ENCODE measurements at places on chromosomes 12 and 14. TPM values are rescaled to one million over a fixed set of nuclear protein-coding genes. Genes with fewer than 3 reads are reported as not detected.

The LMNTD1 gene
- polyA plus RNA-seq, result not detected

The KRT3 gene
- polyA plus RNA-seq, result not detected

The GNB3 gene
- polyA plus RNA-seq, result 0.70 TPM

GRCh38 chr12:12294215-12295005, 27.6 kb upstream of the LRP6 start:
- H3K27ac ChIP-seq, result no peak overlapping the region
- DNase-seq, result no peak
- H3K36me3 ChIP-seq, result no peaks in the 10 kb centered on the region
- H3K27me3 ChIP-seq, result no peaks in the 10 kb centered on the region

DNA sequence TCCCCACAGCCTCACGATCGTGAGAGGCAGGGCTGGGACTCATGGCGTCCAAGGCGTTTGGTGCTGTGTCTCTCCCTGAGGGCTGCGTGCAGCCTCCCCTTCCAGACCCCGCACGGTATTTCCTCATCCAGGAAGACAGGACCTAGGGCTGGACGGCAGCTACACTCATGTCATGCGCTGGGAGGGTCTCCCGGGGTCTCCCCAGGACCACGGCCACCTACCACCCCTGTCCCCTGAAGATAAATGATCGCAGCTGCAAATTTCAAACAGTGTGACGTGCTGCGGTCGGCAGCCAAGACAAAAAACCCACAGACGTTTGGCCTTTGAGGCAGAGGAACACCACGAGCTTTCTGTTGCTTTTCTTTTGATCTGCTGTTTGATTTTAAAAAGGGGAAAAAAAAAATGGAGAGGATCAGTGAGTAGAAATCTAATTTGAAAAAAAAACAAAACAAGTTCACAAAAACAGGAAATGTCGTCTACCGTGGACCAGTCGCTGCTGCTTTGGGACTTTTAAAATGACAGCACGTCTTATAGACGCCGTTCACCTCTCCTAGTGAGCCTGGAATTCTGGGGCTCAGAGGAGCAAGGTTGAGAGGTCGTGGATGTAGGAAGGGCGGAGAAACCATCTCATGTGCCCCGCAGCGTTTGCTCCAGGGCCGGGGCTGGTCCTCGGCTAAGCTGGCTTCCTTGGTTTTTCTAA, 237.6 kb downstream of the SLC41A2 start:
- no peak for DNase-seq
- H3K4me1 ChIP-seq, result peaks cover 35% of the 10 kb centered on the region
- peak overlapping the region; percentile 40 for H3K4me3 ChIP-seq

DNA sequence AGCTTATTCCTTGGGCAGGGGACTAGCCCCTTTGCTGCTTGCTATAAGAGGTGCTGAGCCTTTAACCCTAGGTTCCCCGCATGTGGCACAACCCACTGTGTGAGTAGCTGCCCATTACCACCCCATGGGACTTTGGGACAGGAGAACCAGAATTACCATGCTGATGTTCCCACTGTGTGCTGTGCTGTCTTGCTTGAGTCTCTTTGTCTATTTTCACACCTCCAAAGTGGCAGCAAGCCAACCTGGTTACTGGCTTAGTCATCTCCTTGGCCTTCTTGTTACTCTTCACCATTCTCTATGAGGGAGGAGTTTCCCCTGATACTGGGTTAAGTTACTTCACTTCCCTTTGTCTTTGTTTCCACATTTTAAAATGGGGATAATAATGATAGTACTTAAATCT, 73.4 kb upstream of the ETV6 start:
- peak; percentile 86 for DNase-seq
- no peaks in the 10 kb centered on the region for H3K36me3 ChIP-seq
- H3K4me1 ChIP-seq, result peaks cover 43% of the 10 kb centered on the region
- no peak overlapping the region for H3K4me3 ChIP-seq
- H3K27me3 ChIP-seq, result no peaks in the 10 kb centered on the region

Measured in GM12878 (cell line).